Stimulated activated CD4-positive, alpha-beta T cell treated with anti-CD3 and anti-CD28 coated beads, Interleukin-4, amount 100 ng/mL, for 24 hours (primary cell): ENCODE measurements at places on chromosomes 7 and 10.

DNA sequence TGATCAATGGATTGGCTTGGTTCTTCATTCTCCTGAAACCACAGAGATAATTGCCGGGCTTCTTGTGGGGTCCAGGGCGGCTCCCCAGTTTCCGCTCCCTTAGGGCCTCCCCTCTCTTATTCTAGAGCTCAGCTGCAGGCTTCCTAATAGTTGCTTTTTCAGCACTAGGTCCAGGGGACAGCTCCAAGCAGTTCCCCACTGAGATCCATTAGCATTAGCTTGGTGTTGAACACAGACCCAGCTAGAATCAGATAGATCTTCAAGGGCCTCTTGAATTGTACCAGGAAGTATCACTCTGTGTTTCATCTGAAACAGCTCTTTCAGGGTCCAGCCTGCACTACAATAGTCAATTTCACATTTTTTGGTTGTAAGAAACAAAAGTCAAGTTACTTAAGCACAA is 238.7 kb downstream of the SEC23IP start:
- no peak for DNase-seq

GRCh38 chr10:64419461-64419860 is 898.3 kb downstream of the REEP3 start:
- DNase-seq, result no peak

GRCh38 chr7:157072361-157072760 is 61.9 kb upstream of the MNX1 start:
- DNase-seq, result no peak

GRCh38 chr10:95245425-95246055 is 45.3 kb downstream of the PDLIM1 start:
- no peak for DNase-seq

- no peak for DNase-seq
Measured at GRCh38 chr10:359093-359492, 223.8 kb downstream of the ZMYND11 start.

DNA sequence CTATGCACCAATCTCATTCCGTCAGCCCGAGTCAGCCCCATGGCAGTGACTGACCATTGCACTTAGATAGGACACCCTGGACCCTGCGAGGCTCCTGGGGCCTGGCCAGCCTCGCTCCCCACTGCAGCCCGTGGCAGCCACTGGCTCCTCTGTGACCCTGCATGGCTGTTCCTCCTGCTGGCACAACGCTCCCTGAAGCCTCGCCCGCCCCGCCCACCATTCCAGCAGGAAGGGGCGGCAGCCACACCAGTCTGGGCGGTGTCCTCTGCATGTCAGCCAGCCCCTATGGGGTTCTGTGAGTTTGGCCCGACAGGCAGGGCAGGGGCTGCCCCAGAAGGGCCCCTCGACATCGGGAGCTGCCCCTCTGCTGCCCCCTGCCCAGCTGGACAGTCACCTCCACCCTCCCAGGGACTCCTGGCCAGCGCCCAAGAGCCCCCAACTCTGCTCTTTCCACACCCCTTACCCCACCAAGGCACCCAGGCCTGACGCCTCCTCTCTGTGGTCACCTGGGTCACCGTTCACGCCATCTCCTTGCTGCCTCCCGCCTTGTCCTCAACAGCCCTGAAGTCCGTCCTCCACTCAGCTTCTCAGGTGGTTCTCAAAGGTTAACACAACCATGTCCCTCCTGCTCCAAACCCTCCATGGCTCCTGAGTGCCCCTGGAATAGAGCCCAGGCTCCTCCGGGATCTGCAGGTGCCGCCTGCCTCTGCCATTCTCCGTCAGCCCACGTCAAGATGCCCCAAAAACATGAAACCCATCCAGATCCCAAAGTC is 103.5 kb downstream of the MICALL2 start:
- no peak for DNase-seq

- DNase-seq, result no peak
Measured at GRCh38 chr7:39429421-39429820, 136.8 kb upstream of the YAE1 start.

DNA sequence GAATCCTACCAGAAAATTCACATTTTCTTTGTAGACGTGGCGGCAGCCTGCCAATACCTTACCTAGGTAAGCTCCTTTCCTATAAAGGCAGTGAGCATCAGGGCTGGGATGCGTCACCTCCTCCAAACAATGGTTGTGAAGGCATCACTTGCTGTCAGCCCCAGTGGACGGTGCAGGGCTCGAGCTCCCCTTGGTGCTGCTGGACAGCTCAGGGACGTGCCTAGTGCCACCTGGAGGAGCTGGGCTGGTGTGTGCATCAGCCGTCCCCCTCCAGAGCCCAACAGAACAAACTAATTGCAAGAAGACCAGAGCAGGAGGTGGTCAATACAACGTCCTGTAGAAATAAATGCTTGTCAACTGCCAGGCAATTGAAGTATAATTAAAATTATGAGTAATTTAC is 517.5 kb upstream of the FOXK1 start:
- no peak for DNase-seq

DNA sequence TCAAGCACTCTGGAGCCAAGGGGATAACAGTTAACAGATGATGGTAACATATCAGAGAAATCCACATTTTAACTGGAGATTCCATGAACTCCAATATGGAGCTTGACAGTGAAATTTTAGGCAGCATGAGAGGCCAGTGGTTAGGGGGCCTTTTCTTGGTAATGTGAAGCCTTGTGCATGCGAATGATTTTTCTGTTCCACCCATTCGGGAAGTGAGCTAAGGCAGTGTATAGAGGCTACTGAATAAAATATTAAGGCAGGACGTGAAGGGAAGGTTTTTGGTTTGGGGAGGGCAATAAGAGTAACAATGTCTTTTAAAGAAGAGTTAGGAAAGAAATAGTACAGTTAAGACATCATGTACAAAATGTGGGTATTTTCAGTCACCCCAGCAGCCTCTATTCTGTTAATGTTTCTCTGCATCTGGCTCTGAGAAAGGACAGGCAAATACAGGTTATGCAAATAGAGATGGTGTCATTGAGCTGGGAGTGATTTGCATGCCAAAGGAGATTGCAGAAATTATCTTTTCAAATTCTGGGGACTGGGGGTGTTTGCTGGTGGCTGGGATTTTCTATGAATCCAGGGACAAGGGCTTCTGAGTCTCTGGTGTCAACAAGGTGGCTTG is 6.8 kb upstream of the TAS2R60 start:
- DNase-seq, result no peak

- DNase-seq, result no peak
Measured at GRCh38 chr10:102227050-102227449, 951 bp downstream of the ELOVL3 start.

DNA sequence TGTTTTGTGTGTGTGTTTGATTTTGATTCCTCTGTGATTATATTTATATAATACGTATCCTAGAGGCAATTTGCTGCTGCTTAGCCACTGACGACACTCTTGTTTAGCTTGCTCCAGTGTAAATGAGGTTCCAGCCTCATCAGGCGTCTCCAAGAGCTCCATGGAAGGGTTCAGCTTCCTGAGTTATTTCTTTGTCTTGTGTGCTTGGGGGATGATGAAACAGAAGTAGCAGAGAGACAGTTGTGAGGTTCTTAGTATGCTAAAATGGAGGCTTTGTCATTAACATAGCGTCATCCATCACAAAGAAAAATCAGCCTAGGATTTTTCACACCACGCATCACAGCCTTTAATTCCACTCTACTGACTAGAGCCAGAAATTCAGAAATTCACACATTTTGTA is 85.1 kb downstream of the KLF6 start:
- DNase-seq, result no peak

GRCh38 chr7:113793171-113793570 is 125.6 kb downstream of the PPP1R3A start:
- DNase-seq, result no peak

- DNase-seq, result no peak
Measured at GRCh38 chr7:131083781-131084180, 243.9 kb upstream of the MKLN1 start.

DNA sequence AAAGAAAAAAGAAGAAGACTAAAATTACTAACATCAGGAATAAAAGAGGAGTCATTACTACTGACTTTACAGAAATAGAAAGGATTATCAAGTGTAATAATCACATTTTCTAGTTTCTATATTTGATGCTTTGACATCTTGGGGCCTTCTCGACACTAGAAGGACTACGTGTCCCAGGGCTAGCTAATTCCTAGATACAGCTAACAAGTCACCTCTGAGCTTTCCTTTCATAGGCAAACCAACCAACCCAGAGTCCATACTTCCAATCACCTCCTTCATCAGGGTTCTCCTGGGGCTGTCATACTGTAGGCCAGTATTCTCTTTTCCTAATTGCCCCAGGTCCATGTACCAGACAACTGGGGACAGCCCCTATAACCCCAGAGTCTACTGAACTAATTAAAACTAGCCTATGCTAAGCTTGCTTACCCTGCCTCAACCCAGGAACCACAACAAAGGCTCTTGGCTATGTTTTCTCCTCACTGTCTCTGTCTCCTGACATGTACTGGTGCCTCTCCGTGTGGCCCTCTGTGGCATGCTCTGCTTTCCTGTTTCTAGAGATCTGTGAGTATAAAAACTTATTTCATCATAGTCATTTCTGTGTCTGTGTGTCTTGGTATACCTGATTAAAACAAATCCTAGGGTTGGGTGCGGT is 6.7 kb upstream of the PARP12 start:
- DNase-seq, result no peak

DNA sequence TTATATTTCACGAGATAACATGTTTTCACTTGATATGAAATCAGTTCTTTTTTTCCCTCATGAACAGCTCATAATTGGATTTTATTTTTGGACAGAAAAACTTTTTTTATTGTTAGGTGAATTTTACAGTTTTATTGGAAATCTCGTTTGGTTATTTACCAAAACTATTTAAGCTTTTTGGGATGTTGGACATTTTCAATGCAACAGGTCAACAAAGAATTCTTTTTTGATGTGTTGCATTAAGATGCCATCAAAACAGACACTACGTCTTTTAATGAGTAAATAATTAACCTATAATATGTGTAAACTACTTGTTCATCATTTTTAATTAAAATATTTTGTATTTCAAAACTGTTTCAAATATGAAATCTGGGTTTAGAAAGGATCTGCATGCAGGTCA is 5.3 kb downstream of the KMT2E start:
- no peak for DNase-seq

DNA sequence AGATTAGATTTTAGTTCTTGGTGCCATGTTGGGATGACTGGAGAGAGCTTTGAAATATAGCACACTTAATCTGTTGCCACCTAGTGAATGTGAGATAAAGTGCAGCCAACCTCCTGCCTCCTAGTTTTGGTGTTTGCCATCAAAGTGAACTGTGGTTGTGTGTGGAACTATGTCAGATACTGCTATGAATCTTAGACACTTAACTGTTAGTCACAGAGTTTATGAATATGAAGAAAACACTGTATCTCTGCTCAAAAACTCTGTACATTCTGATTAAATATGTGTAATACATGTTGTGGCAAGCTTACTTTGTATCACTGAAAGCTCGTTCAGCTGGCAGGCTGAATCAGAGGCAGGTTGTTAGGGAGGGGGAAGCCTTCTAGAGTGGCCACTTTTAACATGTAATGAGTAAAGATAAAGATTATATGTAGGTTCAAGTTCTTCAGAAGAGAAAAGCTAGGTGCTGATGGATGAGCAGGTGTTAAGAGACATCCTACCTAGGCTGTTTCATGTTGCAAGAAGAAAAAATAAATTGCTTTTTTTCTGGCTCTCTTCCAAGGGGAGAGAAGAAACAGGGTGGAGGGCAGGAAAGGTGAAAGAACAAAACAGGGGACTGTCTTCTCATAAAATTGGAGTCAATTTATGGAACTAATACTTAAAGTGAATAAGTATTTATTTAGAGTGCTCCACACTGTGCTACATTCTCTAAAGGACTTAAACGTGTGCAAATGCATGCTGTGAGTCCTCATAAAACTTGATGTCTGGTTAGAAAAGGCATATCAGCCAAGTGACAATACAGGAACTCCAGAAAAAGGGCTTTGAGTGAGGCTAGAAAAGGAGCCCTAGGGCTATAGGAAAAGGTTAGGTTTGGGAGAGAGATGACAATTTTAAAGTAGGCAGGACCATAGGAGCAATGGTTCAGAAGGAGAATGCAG is 14.1 kb upstream of the LAMB1 start:
- DNase-seq, result no peak

DNA sequence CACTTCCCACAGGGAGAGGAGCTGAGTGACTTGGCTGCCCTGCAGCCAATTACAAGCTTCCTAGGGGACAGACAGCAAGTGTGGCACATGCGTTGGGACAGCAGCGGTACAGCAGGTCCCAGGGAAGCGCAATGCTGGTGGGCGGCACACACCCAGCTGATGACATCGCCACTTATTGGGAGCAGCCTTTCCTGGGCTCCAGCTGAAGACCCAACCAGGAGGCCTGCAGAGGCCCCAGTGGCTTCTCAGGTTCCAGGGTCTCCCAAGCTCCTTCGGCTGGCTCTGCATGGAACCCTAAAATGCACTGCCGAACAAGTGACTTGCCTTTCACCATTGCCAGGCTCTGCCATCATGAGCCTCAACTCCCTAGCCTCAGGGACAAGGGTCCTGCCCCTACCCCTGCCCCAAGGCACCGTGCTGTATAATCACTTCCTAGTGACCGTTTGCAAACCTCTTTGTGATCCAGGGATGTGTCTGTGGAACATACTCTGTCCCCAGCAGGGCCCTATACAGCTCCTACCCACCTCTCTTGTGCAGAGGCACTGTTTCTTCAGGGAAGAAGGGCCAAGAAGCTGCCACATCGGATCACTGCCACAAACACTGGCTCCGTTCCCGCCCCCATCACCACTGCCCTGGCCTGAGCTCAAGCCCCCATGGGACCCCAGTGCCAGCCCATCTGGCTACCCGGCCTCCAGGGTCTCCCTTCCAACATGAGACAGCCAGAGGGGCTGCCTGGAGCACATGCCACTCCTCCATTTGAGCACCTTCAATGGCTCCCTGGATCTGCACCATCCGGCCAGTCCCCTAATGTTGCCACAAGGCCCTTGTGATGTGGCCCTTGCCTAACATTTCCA is 19.3 kb upstream of the SLIT1 start:
- DNase-seq, result no peak

DNA sequence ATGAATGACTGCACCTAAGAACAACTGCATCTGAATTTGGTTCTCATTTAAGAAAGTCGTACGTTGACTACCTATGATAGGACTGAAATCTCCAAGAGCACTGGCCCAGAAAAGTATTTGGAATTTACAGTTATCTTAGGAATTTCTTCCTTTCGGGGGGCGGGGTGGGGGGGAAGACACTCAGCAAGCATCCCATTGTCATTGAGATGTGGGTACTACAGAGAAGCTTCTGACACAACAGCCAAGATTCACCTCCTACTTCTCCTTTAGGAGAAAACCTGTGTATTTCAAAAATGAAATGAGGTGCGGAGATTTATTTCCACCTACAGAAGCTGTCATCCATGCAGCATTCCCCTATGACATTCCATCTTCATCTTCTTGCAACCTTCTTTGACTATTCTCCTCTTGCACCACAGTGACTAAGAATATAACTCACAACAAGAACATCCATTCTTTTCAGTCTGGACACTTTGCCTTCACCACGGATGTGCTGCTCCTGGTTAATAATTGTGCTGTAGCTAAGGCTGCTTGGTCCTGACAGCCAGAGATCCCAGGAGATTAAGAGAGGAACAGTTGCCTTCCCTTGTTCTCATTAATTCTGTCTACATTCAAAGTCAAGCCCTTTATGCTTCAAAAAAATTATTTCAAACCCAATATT is 98.4 kb upstream of the FRMD4A start:
- no peak for DNase-seq

- DNase-seq, result no peak
Measured at GRCh38 chr10:22433875-22434274, 88.6 kb downstream of the SPAG6 start.

GRCh38 chr7:46850563-46851330 is 731.2 kb downstream of the TNS3 start:
- DNase-seq, result no peak
